ENCODE measurements at places on chromosomes 3 and 15.

- DNase-seq = no peak
Observed at GRCh38 chr3:24296441-24297205, 198.0 kb downstream of the THRB start.

- peak; percentile 34 for DNase-seq
Observed at GRCh38 chr3:197364410-197365071, 66.1 kb upstream of the DLG1 start.

GRCh38 chr3:127448161-127448561 lies 142.4 kb downstream of the TPRA1 start:
- DNase-seq = peak; percentile 42

GRCh38 chr3:87175732-87176131 lies 51.4 kb upstream of the CHMP2B start:
- DNase-seq = no peak

- no peak for DNase-seq
Observed at GRCh38 chr15:71136159-71136783, 21.0 kb downstream of the THSD4 start.

DNA sequence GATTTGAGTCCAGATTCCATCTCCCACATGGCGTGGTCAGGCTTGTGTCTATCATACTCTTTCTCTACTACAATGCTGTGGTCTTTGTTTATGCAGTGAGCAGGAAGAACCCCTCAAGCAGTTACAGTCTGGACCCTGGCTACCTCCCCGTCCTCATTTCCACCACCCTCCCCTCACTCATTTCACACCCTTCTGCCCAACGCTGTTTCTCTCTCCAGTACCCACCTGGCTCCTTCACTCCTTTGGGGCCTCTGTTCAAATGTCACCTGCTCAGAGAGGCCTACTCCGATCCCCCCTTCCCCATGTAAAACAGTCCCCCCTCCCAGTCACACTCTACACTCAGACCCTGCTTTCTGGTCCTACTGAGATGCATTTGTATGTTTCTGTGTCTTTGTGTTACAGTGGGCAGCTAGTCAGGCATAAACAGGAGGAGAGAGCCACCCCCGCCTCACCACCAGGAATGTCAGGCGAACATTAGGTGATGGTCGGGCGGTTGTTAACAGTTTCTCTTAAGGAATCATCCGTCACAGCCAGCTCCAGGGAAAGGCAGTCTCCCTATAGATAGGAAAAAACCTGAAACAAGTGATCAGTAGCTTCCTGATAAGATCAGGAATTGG lies 53.7 kb upstream of the CA12 start:
- no peak for DNase-seq

DNA sequence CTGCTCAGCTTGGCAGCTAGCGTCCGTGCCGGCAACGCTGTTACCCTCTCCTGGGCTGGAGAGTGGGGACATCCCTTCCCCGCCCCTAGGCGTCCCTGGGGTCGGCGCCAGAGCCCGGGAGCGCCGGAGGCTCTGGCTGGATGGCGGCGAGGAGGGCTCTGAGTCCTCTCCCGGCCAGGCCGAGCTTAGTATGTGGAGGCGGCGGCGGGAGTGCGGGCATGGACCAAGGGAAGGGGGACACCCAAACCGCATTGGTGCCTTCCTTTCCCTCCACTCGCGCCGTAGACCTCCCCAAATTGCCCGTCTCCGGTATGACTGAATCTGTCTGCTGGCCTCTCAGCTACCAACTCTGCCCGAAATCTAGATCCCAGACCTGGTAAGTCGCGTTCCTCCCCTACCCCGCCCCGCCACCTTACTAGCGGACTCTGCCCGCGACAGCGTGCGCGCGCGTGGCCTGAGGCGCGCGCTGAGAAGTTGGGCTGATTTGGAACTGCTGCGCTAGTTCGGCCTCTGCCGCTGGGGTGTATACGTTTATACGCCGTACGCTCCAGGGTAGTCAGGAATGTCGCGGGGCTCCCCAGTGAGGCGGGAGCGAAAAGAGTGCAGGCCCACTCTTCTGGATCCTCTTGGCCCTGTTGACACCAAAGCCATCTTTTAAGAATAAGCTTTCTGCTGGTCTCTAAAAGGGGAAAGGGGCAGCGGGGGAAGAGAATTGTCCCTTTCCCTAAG lies 12.2 kb downstream of the ZIC1 start:
- DNase-seq = no peak

GRCh38 chr3:50416736-50417636 lies 57.7 kb upstream of the TMEM115 start:
- no peak for DNase-seq

GRCh38 chr15:66921319-66921915 lies 144.0 kb upstream of the SMAD3 start:
- no peak for DNase-seq

GRCh38 chr15:40006646-40007045 lies 32.3 kb downstream of the SRP14 start:
- no peak for DNase-seq

DNA sequence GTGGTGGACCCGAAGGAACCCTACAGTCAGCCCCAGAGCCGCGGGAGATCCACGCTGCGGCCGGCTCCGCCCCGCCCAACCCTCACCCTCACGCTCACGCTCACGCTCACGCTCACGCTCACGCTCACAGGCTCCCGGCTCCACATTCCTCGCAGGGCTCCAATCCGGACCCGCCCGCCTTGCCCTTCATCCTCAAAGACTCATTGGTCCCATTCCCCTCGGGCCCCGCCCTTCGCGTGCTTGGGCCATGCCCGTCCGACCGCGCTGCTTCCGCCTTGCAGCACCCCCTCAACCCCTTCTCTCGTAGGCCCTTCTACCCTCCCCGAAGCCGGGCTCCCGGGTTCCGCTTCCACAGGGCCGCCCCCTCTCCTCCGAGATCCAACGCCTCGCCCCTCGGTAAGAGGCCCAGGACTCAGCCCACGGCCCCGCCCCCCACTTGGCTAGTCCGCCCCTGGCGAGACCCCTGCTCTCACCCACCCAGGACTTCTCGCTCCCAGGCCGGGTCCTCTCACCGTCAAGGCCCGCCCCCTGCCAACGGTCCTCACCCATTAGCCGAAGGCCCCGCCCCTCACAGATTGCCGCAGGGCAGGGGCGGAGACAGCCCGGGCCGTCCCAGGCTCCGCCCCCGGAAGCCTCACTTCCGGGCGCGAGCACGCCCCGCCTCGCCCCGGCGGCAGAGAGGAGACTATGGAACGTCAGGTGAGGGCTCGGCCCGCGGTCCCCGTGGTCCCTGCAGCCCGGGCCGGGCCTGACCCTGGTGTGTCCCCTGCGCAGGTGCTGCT lies at the start of gene APEH:
APEH (plus strand) TSS at position 637 of the 782 bp plus-strand sequence; CDS start at position 688, 51 bp downstream.
- DNase-seq = peak; percentile 99

- no peak for DNase-seq
Observed at GRCh38 chr3:96106701-96107100, 707.7 kb upstream of the EPHA6 start.

GRCh38 chr3:132788301-132788671 lies 66.1 kb upstream of the NPHP3 start:
- no peak for DNase-seq

GRCh38 chr15:39511916-39512260 lies 69.0 kb upstream of the THBS1 start:
- no peak for DNase-seq

GRCh38 chr3:61819861-61820260 lies 258.5 kb downstream of the PTPRG start:
- no peak for DNase-seq

DNA sequence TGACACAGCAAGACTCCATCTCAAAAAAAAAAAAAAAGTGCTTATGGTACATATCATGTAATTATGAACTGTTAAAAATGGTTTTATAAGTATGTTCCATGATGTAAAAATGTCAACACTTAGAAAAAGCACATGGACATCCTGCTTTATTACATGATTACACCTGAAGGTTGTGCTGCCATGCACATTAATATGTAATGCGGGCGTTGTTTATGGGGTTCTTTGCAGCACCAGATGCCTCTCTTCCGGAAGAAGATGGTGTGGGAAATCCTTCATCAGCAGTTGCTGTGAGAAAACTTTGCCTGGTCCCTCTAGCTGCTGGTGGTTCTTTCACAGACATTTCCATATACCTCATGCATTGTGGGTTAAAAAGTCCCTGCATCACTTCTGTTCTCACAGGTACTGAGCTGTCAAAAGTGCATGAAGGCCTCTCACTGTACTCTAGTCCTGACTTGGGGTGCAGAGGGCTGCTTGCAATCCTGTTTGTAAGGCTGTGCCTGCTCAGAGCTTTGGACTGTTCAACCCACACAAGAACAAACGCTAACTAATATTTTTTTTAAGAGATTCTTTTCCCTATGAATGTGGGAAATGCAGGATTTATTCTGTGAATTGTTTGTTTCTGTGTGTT lies 43.6 kb downstream of the SENP2 start:
- DNase-seq = no peak

GRCh38 chr3:194259982-194260766 lies 91.0 kb downstream of the CPN2 start:
- DNase-seq = peak; percentile 42

DNA sequence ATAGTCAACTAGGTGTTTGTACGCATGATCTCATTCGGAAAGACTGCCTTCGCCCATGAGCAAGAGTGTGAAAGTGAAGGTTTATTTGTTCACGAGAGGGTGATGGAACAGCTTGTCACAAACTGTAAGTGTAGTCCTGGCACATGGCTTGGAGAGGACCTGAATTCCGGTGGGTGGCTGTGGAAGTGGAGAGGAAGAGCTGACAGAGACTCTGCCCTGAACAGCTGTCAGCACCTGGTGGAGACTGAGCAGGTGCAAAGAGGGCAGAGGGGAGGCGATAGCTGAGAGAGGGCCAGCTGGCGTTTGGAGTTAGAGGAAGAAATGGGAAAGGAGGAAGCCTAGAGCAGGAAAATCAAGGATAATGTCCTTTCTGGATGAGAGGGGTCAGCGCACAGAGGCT lies 155.7 kb downstream of the EEFSEC start:
- no peak for DNase-seq

- DNase-seq = no peak
Observed at GRCh38 chr3:17157713-17158112, 273.0 kb downstream of the PLCL2 start.

DNA sequence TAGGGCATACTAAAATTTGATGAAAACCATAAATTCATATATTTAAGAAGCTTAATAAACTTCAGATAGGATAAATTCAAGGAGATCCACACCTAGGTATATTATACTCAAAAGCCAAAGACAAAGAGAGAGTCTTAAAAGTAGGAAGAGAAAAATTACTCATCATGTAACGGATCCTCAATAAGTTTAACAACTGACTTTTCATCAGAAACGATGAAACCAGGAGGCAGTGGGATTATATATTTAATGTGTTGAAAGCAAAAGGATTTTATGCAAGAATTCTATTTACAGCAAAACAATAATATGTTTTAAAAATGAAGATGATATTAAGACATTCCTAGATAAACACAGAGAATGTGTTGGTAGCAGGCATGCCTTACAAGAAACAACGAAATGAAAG lies 202.7 kb downstream of the OXSM start:
- DNase-seq = no peak

GRCh38 chr3:52044869-52045619 lies 11.3 kb downstream of the DUSP7 start:
- DNase-seq = no peak

DNA sequence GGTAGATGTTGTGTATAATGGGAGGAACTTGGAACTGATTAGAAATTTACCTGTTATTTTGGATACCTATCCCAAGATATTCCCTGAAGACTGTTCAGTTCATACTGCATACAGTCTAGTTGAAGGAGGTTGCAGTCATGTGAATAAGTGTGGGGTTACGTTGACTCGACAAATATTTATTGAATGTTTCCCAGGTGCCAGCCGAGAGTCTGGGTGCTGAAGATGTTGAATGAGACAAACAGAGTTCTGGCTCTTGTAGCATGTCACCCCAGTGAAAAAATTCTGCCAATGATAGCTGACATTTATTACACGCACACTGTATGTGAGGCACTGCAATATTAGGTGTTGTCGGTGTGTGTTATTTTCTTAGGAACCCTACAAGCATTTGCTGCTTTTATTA lies 176.0 kb downstream of the KCNMB2 start:
- no peak for DNase-seq

DNA sequence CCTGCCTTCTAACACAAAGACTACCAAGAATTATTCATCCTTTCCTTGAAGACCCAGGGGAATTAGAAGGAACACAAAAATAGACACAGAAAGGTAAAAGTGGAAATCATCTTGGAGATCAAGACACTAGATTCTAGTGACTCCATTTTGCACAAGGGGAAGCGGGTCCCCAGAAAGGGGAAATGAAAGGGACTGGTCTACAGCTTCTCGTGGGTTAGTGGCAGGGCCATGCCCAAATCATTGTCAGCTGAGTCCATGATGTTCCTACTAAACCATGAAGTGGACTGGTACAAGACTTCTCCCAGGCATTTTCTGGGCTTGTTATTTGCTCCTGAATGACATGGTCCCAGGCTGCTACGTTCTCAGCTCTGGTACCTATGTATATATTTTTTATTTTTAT lies 230.7 kb upstream of the TPRG1 start:
- DNase-seq = no peak

DNA sequence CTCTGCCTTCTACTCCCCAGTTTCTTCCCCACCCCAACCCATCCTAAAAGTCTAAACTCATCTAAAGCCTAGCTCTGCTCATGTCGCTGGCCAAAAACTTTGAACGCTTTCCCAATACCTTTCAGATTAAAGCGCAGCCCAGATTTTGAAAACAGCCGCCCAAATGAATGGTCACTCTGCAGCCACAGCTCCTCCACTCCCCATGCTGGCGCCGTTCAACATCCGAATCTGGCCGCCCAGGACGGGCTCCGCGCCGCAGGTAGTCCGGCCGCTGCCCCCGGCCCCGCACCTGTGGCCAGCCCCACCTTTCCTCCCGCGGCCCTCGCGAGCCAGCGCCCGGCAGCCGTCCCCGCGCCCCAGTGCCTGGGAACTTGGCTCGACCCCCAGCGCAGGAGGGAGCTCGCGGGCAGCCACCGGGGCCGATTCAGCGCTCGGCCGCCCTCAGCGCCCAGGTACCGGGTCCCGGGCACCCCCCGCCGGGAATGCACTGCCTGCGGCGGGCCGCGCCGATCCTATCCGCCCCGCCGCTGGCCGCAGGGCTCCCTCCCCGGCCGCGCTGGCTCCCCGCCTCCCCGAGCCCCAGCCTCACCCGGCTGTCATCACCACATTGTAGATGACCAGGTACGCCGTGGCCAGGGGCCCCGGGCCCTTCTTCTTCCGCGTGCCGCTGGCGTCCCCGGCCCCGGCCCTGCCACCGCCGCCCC lies 417 bp downstream of the HACD2 start:
- no peak for DNase-seq

GRCh38 chr15:95973566-95974256 lies 356.8 kb upstream of the NR2F2 start:
- no peak for DNase-seq

DNA sequence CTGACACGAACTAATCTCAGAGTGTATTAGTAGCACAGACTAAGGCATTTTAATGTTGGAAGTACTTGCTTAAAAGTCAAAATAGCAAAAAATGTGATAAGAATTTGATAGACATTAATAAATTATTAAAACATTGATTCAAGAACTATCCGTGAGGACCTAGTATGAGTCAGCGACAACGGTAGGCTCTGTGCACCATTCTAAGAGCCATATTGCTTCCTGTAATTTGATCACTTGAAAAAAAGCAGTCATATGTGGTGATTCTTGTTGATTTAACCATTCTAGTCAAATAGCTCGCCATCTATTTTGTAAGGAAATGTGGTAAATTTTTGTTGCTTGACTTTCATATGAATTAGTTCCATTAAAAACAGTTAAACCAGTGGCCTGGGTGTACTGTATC lies 534.9 kb upstream of the ARRDC4 start:
- DNase-seq = no peak

All from activated effector memory CD4-positive, alpha-beta T cell treated with anti-CD3 and anti-CD28 coated beads, Interleukin-2, amount 50 U/mL, for 16 hours (primary cell).